ENCODE measurements at places on chromosomes 5 and 9.
A peak's percentile ranks its signal among the peaks of the same experiment; 100 is the strongest.

- DNase-seq, result no peak
Observed at GRCh38 chr9:86978922-86979474, 31.7 kb upstream of the GAS1 start.

- peak; percentile 45 for DNase-seq
Observed at GRCh38 chr5:108278285-108279240, 103.3 kb downstream of the FBXL17 start.

DNA sequence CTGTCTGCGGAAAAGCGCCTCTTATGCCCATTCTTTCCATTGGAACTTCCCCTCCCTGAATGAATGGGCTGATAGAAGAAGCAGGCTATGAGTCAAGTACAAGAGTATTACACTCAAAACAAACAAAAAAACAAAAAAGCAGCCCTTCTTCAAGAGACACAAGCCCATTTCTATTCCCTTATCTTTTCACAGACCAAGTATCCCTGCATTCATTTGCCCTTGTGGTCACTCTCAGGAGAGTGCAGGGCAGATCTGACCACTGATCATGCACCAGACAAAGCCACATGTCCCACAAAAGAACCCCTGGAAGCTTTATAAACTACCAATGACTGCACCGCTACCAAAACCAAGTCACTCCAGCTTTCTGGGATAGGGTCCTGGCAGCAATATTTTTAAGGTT, 262.5 kb upstream of the TAS2R1 start:
- no peak for DNase-seq

GRCh38 chr5:7395432-7395946, 449 bp upstream of the ADCY2 start:
- DNase-seq, result no peak

DNA sequence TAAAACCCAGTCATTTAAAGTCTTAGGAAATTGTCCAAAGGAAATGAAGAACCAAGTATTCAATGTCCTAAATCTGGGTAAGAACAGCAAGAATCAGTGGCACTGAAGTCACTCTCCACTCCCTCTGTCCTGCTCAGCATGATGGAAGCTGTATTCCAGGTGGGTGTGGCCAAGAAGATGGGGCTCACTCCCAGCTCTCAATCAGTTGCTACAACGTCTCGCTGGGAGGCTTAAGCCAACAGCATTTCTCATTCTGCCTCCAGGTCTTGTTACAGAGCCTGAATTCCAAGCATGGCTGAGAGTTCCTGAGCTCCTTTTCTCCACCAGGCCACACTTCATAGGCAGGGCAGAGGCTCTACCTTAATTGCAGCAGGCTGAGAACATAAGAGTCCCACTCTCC, 41.2 kb upstream of the TRIO start:
- DNase-seq, result no peak

All from Karpas-422 (cell line).